ENCODE measurements at places on chromosomes 12 and 14.

- no peak for DNase-seq
Measured at GRCh38 chr12:44960423-44960822, 84.3 kb upstream of the NELL2 start.

DNA sequence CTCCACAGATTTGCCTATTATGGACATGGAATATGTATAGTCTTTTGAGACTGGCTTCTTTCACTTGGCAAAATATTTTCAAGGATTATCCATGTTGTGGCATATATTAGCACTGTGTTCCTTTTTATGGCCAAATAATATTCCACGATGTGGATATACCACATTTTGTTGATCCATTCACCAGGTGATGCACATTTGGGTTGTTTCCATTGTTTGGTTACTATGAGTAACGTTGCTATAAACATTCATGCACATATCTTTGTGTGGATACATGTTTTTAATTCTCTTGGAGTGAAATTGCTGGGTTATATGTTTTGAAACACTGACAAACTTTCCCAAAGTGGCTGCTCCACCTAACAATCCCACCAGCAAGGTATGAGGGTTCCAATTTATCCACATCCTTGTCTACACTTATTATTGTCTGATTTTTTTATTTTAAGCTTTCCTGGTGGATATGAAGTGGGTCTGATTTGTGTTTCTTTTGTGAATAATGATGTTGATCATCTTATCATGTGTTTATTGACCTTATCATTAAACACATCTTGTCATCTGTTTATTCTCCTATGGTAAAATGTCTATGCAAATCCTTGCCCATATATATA is 116.2 kb upstream of the FRMD6 start:
- DNase-seq = no peak

DNA sequence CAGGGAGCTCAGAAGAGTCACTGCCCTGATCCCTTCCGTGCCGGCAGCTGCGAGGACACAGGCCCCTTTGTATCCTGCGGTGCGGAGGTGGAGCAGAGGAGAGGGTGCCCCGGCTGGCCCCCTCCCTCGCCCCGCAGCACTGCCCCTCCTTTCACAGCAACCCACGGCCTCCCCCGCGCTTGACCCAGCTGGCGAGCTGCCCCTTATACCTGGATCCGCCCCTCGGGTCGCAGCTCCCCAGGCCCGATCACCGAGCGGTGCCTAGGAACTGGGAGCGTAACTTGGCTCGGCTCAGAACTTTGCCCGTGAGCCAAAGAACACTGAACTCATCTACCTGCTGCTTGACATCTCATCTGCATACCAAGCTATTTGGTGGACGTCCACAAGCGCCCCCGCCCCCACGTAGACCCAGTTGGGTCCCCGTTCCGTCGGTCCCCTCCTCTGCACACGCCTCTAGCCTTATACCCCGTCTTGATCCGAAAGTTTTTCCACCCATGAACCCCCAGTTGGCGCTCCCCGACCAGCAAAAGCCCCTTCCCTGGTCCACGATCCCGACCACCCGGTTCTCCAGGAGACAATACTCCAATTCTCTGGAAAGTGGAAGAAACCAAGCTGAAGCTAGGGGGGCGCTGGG is 697 bp upstream of the DNAJC14 start:
- DNase-seq = no peak

GRCh38 chr12:71393625-71394024 is 46.0 kb upstream of the LGR5 start:
- DNase-seq = no peak

GRCh38 chr12:63276537-63277365 is 125.8 kb upstream of the AVPR1A start:
- no peak for DNase-seq
